ENCODE measurements at places on chromosomes 12 and 14.

GRCh38 chr12:126219654-126220279, 1154.5 kb downstream of the AACS start:
- DNase-seq = no peak

- DNase-seq = no peak
Observed at GRCh38 chr12:131055596-131056233, 102.0 kb downstream of the ADGRD1 start.

DNA sequence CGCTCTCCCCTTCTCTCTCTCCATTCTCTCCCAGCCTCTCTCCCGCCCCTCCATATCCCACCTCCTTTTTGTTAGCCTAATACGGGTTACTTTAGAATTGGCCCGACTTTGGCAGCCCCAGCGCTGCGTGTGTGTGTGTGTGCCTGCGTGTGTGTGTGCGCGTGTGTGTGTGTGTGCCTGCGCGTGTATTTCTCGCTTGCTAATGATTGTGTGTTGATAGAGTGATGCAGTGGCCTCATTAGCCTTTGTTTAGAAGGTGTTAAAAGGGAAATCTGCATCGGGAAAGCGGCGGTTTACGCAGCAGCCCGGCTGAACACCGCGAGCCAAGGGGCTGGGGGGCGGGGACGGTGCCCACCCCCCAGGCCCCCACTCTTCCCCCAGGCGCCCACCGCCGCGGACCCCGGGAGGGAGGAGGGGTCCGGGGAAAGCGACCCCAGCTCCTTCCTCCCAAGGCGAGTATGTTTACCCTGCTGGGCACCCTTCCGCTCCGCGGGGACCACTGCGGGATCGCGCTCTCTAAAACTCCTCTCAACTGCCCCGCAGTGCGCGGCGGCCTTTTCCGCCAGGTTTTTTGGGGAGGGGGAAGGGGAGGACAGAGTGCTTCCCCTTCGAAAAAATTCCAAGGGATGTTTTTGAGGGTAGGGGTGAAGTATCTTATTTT, 6.8 kb upstream of the LHX5 start:
- DNase-seq = no peak

DNA sequence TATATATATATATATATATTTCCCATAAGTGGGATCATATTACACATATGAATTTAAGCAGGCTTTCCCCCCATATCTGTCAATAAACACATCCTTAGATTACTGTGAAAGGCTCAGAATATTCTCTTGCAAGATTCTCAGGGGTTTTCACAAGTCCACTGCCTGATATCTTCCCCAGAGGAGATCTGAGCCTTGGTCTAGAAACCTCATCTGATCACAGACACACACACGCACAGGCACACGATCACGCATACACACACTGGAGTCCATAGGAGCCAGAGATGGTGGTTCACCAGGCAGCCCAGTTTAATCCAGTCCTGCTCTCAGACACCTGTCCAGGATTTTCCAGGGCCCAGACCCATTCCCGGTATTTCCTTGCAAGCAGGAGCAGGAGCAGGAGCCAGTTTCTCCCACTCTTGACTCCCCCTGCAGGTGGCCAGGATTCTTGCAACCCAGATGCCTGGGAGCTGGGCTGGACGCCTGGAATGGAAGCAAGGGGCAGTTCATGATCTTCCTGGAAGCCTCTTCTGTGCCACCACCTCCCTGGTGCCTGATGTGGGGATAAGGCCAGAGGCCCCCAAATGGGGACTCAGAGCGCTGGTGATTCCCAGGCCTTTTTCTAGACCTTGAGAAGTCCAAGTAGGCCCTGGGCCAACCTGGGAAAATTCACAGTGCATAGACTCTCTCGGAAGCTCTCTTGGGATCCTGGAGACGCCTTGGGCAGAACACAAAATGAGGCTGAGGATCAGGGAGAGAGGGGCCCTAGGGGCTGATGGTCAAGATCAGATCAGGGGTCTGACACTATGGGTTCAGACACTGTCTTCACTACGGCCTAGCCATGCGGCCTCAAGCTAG, 16.5 kb upstream of the KRT78 start:
- DNase-seq = peak; percentile 89

GRCh38 chr14:35370969-35371368, 33.6 kb downstream of the NFKBIA start:
- no peak for DNase-seq

DNA sequence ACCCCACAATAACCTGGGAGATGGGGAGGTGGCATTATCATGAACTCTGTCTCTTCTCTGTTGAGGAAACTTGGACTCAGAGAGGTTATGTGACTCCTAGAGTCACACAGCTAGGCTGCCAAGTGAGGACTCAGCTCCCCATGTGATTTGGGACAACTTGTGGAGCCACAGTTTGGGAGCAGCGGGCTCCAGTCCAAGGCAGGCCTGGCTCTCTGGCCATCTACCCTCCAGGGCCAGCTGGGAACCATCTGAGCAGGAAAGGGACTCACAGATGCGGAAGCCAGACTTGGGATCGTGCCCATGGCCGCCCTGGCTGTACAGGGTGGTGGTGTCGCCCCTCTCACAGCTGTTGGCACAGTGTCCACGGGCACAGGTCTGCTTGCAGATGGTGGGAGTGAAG, 59.1 kb downstream of the ISCA2 start:
- no peak for DNase-seq

DNA sequence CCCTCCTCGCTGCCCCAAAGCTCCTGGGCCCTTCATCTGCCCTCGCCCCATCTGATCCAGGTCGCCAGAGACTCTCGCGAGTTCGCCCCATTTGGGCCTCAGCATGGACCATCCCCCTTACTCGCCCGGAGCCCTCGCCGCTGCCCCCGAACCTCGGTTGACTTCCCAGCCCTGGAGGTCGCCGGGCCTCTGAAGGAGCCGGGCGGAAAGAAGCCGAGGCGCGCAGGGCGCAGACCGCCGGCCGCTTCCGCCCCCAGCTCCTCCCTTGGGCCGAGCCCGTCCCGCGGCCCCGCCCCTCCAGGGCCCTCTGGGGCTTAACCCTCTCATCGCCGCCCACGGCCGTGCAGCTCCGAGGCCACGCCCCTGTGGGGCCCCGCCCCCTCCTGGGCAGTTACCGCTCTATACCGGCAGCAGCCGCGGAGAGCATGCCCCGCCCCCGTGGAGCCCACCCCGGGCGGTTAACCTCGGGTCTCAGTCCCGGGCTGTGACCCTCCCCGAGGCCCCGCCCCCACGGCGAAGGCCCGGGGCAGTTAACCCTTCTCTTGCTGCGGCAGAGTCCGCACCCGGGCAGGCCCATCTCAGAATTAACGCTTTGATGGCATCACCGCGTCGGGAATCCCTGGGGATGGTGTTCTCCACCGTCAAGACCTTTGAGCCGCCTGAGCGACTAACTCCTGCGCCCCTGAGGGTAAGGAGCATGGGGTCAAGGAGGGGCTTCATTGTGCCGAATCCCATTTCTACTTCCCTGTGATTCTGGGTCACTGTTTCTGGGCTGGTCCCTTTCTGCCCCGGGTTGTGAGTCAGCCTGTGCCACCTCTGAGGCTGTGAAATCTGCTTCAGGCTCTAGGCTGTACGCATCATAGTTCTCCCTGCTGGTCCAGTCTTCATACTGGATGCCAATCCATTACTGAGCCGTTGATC, at the start of gene SPSB2:
Gene SPSB2, minus strand, starts transcription at position 210 of the 921 bp plus-strand sequence. CDS start 402 bp downstream, outside the sequence.
- DNase-seq = peak; percentile 97

DNA sequence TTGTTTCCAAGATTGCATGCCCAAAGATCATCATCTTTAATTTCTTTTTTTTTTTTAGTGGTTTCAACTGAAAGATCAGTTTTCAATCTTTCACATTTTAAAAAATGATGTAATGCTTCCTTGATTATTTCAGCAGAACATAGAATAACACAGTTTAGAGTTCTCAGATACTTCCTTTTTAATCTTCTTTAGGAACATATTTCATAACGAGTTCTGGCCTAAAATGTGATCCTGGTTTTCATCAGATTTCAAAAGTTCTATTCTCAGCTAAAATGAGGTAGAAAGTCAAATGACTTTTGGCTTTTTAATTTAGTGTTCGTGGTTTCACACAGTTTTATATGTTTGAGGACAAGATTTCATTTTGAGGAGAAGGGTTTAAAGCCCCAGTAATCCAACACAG, 40.0 kb upstream of the NR1H4 start:
- DNase-seq = no peak

DNA sequence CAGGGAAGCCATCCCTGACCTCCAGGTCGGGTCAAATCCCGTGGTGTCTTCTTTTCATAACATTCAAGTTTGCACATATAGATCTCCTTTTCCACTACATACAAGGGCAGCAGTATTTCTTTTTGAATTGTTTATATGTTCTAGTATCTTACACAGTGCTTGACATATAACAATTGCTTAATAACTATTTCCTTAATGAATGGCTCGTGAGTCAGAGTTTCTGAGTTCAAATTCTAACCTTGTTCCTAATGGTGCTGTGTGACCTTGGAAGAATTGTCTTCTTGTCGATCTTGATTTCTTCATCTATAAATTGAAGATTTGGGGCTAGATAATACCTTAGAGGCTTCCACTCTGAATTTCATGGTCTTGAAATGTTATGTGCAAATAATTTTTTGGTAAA, 57.2 kb upstream of the PELI2 start:
- no peak for DNase-seq

GRCh38 chr12:32489070-32489469, 89.7 kb downstream of the FGD4 start:
- no peak for DNase-seq

Data from HT-29 (cell line).